Anterior cingulate cortex (tissue), 58 donors: ENCODE measurements at places on chromosomes 5 and 9.

GRCh38 chr9:76018235-76018634, 127.8 kb downstream of the PCSK5 start:
- no peak for DNase-seq

DNA sequence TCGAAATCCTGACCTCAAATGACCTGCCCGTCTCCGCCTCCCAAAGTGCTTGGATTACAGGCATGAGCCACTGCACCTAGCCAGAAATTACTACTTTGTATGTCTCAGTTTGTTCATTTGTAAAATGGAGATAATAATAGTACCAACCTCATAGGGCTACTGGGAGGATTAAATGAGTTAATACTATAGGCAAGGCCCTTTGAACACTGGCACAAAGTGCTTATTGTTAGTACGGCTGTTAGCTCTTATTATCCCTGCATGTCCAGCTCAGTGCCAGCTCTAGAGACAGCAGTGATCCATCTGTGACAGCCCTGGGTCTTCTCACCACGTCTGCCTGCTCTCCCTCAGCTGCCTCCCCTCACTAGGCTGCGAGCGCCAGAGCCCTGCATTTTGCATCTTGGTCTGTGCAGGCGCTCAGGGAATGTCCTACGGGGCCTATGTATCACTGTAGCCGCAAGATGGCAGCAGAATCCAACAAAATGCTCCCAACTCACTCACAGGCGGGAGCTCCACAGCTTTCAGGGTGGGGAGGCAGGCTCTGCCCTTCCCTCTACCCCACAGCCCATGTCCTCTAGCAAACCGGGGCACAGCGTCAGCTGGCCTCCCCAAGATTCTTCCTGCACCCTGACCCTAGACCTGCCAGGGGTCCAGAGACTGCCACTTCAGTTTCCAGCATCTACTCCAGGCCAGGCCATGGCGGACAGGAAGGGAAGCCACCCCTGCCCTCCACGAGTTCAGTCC, 17.7 kb upstream of the AKNA start:
- DNase-seq = peak; percentile 60

GRCh38 chr5:141641634-141642267, 5.0 kb downstream of the RELL2 start:
- no peak for DNase-seq

GRCh38 chr9:77714077-77714549, 66.0 kb upstream of the GNA14 start:
- DNase-seq = no peak

- DNase-seq = no peak
Measured at GRCh38 chr5:97425511-97425910, 242.5 kb upstream of the RIOK2 start.

- no peak for DNase-seq
Measured at GRCh38 chr5:5298068-5298633, 124.3 kb upstream of the ICE1 start.

GRCh38 chr5:58544926-58545325, 37.9 kb upstream of the RAB3C start:
- DNase-seq = no peak

DNA sequence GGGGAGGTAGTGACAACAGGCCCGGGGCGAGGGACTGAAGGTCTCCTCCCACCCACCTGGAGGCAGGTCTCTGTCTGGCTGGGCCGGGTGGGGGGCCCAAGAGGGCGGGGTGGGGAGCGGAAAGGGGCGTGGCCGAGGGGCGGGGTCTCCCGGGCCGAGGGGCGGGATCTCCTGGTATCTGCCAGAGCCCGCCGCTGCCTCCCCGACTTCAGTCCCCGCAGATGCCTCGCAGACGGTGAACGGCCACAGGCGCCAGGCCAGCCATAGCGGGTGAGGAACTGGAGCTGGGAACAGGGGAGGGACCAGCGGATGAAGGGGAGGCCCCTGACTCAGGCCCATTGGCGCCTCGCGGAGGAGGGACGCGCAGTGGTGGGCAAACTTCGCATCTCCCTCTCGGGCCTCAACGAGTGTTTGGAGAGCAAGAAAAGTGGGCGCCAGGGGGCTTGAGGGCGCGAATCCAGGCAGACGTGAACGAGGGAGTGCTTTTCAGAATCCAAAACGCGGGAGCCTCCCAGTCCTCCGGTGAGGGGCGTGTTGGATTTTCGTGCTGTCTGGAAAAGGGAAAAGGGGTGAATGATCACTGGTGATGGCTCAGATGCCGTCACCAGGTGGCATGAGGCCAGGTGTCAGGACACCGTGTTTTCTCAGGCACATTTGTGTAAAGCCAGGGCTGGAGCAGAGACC, at the start of gene ADGRD2:
Gene ADGRD2 (plus strand): TSS at position 211 of the 684 bp plus-strand sequence. CDS start 1,216 bp downstream, outside the sequence.
- no peak for DNase-seq

GRCh38 chr5:131983244-131983771, 28.1 kb downstream of the ACSL6 start:
- no peak for DNase-seq

DNA sequence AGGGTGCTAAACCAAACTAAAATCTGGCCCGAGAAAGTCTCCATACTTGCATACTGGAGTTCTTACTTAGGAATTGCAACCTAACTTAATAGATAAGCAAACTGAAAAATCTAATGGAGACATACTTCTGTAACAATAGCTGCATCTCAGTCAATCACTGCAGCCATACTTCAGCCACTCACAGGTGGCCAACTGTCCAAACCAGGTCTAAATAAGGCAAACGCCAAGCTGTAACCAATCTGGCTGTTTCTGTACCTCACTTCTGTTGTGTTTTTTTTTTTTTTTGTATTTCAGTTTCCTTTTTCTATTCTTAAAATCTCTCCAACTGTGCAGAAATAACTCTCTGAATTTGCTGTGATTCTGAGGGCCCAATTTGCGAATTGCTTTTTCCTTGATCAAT, 4.4 kb upstream of the NDUFB6 start:
- DNase-seq = no peak

DNA sequence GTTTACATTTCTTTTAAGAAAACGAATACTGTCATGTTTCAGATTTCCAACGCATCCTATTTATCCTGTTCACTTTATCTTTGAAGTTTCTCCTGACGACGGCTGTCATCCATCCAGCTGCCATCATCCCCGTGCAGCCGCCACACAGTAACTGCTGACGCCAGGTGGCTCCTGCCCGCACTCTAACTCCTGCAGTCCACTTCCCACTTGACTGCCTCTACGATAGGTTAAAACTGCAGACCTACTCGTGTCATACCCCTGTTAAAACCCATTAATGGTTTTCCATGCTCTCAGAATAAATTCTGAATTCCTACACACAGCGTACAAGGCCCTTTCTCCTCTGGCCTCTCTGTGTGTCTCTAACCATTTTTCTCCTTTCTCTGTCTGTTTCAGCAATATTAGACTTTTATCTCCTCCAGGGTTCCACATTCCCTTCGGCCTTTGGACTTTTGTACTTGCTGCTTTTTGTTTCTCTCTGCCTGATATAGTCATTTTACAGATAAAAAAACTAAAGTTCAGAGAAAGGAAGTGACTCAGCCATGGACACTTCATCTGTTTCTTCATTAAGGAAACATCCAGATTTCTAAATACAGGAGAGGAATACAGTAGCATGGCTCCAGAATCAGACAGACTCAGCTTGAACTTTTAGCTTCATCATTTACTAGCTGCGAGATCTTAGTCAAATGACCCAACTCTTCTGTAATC, 84.9 kb downstream of the ADAMTS12 start:
- no peak for DNase-seq

DNA sequence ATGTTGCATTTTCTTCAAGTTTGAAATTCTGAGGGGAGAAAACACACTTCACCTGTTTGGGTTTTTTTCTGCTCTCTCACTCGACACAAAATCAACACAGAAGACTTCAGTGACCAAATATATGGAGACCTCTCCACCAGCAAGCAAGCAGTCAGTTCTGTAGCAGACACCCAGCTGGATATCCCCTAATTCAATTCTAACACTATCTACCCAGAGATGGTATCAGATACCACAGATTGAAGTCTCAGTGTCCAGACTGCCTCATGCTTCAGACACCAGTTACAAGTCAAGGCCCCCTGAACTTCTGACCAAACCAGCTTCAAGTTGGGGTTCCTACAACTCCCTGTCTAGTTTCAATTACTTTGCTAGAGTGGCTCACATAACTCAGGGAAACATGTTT, 97.8 kb downstream of the INVS start:
- DNase-seq = no peak

DNA sequence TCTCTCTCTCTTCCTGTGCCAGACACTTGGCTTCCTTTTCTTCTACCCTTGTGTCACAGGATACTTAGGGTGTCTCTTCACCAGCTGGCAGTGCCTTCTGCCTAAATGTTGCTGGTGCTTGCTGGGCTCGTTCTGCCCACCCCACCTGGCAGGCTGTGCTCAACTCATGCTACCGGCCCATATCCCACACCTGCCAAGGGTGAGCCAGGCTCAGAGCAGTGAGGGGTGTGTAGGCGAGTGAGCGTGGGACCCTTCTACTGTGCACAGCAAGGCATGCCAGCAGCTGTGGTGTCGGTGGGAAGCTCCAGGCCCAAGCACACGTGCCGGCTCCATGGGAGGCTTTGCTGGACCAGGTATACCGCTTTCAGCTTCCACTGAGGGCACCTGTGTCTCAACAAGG, 1626.7 kb upstream of the ACO1 start:
- DNase-seq = no peak

GRCh38 chr9:757246-757881, 84.1 kb upstream of the DMRT1 start:
- no peak for DNase-seq

GRCh38 chr5:101539315-101539714, 636.2 kb upstream of the ST8SIA4 start:
- no peak for DNase-seq

GRCh38 chr9:32839013-32839885, 55.9 kb downstream of the TMEM215 start:
- no peak for DNase-seq

GRCh38 chr5:92435781-92436180, 1052.7 kb upstream of the ARRDC3 start:
- no peak for DNase-seq

GRCh38 chr9:129513282-129513681, 107.6 kb downstream of the C9orf50 start:
- DNase-seq = no peak

DNA sequence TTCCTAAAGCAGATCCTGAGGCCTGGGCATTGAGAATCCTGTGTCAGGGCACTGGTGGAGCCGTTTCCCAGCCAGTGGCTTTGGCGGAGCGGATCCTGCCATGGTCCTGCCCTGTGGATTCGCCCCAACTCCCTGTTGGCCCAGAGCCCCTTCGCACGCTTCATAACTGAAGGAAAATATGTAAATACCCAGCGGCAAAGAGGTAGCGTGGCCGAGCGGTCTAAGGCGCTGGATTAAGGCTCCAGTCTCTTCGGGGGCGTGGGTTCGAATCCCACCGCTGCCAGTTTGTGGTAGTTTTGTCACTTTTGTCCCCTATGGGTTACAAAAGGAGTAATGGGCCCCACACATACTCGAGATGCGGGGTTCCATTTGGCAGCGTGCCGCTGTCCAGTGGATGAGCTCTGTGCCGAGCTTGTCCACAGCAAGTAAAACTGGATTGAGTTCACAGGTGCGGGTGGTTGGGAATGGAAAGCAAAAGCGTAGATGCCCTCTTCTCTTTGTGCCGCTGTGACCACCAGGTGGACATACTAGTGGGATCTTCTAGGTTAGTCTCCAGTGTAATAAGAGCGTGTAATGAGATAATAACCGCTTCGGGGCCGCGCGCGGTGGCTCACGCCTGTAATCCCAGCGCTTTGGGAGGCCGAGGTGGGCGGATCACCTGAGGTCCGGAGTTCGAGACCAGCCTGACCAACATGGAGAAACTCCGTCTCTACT, 17.3 kb downstream of the TRIM7 start:
- no peak for DNase-seq

DNA sequence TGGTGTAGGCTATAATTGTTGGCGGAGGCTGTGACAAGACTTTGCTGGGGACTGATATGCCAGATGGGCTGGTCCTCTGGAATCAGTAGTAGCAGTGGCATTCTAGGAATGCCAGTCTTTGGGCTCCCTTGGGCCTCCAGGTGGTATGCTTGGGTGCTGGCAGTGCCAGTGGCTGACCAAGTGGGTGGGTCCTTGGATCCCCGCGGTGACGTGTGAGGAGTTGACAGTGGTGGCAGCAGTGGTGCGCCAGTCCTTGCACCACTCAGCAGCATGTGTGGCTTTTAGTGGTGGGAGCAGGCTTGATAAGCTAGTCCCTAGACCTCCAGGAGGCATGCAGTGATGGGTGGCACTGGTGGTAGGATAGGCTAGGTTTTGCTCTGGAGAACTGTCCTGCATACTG, 63.9 kb downstream of the UNC13B start:
- no peak for DNase-seq

DNA sequence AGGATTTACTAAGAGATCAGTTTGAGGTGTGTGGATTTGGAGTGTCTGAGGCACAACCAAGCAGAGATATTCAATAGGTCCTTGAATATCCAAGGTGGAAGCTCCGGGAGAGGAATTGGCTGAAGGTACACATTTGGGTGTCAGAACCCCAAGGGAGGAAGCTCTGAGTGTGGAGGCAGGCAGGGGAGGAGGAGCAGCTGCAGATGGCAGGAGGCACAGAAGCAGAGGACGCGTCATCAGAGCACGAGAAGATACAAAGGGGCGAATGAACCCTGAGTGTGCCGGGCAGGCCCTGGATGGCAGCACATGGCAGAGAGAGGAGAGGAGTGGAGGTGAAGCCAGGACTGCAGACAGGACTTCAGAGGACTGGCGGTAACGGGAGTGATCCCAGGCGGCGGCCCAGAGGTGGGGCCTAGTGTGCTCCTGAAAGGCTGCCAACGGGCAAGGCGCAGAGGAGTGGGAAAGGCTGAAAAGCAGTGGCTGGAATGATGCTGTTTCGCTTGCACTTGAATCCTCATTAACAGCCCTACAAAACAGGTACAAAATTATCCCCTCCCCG, 179.8 kb downstream of the FANCC start:
- no peak for DNase-seq

DNA sequence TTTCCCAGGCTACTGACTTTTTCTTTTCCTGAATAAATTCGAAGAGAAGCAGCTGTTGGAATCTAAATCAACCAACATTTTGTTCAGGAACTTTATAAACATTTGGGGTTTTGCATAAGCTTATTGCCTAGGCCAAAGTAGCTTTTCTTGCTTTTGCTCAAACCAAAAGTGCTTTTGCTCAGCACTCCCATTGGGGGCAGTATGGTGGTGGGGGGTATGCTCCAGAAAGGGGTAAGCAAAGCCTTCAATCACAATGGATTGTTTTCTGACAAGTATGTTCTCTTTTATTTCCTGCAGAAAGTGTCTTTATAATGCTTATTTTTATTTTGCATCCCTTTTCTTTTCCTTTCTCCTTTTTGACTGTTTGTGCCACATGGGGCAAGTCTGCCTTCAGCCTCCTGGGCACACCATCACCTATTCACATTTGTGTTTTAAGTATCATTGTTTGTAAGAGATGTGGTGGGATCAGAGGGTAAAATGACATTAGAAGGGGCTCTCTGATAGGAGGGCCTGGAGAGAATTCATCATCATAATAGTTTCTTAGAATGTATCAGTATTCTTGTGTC, 86.0 kb downstream of the PRDM6 start:
- DNase-seq = no peak

DNA sequence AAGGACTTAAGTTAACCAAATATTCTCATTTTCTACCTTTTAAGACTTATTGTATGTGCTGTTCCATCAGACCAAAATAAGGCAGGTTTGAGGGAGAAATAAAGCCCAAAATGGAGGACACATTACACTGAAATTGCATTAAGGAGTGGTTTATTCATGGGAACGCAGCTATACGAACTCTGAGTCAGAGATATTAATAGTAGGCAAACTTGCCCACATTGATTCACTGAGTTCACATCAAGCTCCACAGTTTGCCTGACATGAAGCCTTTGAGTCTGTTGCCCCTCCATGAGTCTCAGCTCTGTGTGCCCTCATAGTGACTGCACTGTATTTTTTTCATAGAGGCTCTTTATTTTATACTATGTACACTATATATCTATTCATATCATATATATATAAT, 135.0 kb upstream of the SNX2 start:
- no peak for DNase-seq
